ENCODE measurements at places on chromosomes 5 and 9. TPM values are rescaled to one million over a fixed set of nuclear protein-coding genes. Genes with fewer than 3 reads are reported as not detected.

The LIFR gene
- total RNA-seq, result 37.4 TPM

- peak; percentile 32 for DNase-seq
These were observed at the start of gene SH3RF2 for GRCh38 chr5:145936401-145937131. TSS of gene SH3RF2 (plus strand) at chr5:145936578. CDS start at chr5:145937929, 1,351 bp downstream.

DNA sequence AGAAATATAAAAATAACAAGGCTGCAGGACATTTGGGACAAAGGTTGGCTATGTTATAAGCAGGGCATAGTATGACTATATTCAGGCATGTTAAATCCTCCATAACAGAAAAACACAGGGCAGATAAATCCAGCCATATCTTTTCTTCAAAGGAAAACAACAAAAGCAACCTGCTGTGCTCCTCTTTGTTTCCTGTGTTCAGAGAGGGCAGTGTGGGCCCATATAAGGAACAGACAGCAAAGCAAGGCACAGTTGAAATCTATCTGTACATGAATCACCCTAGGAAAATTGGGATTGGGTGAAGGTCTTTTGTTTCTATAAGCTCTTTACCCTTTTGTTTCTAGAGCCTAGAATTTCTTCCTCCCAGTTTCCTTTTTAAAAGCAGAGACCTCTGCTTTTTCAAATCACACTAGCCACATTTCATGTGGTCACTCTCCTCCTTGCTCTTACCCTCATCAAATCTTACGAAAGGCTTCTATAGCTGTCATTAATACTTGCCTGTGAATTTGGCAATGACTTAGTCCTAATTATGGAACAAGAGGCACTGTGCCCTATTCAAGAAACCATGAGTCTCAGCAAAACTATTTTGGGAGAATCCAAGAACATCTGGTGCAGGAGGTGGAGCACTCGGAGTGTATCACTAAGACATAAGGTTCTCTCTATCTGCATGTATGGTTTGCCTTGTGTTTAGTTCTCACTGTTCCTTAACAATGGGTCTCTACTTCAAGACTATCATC, 1.8 kb downstream of the GZMA start:
- no peak for DNase-seq

GRCh38 chr9:112670991-112671625, 46.8 kb downstream of the INIP start:
- no peak for DNase-seq

GRCh38 chr9:87886210-87886932, 3.7 kb downstream of the SPATA31E1 start:
- no peak for DNase-seq

All from pulmonary artery endothelial cell (primary cell).